ENCODE measurements at places on chromosomes 7 and 10.
A peak's percentile ranks its signal among the peaks of the same experiment; 100 is the strongest.

DNA sequence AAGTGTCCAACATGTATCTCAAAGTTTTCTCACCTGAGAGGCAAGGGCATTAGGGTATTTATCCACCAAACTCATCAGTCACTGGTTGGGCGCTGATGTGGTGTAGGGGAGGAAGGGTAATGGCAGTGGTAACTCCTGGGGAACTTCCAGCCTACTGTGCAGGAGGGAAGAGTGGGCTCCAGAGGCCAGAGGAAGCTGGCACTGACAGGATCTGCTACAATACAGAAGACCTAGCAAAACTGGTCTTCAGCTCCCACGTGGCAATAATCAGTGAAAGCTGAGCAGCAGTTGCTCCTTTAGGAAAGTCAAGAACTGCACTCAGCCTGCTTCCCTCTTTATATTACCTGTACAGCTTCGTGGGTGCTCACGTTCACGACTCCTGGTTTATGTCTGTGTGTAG is 17.2 kb upstream of the CAMK2G start:
- DNase-seq = no peak

DNA sequence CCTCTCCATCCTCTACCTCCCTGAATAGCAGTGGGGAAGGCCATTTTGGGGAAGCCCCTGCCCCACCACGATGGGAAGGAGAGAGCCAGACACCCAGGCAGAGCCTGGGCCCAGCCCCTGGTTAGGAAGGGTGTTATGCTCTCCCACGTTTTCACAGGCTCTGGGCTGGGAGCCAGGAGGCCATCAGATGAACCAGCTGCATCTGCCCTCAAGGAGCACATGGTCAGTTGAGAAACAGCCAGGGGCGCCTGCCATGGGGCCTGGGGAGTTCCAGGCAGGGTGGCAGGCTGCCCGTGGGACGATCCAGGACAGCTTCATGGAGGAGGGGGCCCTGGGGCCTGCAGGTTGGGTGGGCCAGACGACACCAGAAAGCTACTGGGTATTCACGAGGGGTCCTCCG is 47.5 kb downstream of the CAMK2B start:
- no peak for DNase-seq

DNA sequence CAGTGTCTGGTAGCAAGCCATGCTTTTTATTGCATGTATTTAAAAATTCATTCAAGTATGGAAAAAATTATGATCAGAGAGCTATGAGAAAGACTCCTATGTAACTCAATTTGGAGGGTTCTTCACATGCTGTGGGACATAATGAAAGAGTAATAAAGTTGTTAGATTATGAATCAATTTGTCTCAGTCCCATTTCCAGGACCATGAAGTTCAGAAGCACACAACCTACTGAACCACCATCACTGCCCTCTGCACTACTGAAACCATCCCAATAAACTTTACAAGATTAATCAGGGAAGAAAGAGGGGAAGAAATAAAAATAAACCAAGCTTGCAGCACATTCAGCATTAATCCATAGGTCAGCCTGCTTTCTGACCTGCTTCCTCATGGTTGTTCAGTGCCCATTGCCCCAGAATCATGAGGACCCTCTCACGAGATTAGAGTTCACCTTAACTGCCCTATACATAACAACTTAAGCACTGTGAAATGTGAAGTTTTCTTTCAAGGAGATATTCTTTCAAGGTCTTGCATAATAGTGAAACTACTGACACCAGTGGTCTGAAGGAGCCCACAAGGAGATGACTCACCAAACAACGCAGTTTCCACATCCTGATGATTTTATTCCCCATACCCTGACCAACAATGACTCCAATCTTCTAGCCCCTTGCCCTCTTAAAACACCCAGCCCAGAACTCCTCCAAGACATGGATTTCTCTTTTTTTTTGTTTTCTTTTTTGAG is 171.5 kb upstream of the ADCY1 start:
- peak; percentile 2 for DNase-seq

DNA sequence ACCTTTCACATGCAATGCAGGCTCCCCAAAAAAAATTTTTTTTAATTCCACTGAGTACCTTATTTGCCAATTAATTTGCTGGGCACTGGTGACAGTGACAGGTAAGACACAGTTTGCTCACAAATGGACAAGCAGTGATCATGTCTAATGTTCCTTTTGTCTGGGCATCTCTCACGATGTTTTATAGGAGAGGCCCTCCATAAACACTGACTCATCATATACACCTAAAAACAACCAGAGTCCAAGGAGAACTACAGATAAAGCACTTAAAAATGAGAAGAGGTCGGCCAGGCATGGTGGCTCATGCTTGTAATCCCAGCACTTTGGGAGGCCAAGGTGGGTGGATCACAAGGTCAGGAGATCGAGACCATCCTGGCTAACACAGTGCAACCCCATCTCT is 105.1 kb downstream of the ATE1 start:
- no peak for DNase-seq

- DNase-seq = no peak
Observed at GRCh38 chr7:48168159-48168558, 3.1 kb upstream of the ABCA13 start.

DNA sequence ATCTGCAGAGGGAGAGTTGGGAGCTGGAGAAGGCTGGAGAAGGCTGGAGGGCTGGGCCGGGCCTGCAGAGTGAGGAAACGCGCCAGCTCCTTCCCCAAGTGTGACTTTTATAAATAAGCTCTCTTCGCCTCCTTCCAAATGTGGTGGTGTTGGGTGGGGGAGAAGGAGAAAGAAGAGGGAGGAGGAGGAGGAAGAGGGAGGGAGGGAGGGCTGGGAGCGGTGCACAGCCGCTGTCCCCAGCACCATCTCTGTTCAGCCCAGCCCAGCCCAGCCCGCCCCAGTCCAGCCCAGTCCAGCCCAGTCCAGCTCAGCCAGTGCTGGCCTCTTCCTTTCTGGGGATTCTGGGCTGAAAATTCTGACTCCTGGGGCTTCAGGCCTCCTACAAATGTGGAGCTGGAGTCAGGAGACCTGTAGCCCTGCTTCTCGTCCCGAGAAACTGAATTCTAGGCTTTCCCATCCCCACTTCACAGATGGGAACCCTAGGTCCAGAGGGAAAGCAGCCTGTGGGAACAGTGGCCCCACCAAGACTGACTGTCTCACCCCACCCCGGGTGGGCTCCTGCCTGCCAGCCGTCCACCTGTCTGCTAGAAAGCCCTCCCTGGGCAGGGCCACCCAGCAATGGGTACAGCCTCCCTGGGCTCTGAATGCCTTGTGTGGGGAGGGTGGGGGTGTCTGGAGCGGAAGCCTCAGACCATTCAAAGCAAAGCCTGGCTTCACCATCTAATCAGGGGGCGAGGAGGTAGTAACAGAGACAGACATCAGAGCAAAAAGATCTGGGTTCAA is 2.3 kb downstream of the STX1A start:
- no peak for DNase-seq

DNA sequence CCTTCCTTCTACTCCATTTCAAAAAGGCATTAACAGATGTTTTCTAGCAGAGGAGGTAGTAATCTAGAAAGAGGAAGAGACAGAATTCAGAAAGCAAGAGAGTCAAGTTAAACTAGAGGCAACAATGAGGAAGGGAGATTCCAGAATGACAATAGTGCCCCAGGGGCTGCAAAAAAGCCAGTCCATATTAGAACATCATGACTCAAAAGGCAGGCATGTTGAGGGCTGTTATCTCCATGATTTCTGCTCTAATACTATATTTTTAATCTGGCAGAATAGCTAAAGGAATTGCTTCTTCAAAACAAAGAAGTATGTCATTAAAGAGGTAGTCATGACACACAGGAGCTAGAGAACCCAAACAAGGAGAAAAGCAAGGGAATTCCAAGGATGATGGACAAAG is 599.6 kb downstream of the INHBA start:
- no peak for DNase-seq

GRCh38 chr10:101843032-101844021 is at the start of gene KCNIP2:
Gene KCNIP2 (minus strand): TSS chr10:101843800. CDS start chr10:101843568, 232 bp downstream.
- no peak for DNase-seq
